ENCODE measurements at places on chromosomes 11 and 22.
A peak's percentile ranks its signal among the peaks of the same experiment; 100 is the strongest.

- DNase-seq = no peak
These were observed 39.8 kb downstream of the C11orf58 start for GRCh38 chr11:16778286-16778685.

DNA sequence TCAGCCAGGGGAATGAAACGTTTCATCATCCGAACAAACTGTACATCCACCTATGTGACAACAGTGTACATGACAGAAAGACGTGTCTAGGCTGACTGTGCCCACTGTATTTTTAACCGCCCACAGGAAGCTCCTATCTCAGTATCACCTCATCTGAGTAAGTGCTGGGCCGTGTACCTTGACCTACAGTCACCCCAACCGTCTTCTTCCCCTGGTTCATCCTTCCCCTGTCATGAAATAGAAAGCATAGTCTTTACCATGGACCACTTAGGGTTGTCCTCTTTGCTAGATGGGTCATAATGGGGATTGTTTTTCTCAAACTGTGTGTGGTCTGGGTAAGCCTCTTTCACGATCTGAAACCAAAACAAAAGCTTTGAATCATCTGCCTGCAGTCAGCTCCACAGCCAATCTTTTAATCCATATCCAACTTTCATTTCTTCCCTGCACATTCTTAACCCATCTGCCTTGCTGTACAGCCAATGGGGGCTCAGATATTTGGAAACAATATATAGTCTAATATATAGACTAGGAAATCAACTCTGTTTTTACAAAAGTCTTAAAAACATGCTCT is 4.2 kb downstream of the THYN1 start:
- no peak for DNase-seq

DNA sequence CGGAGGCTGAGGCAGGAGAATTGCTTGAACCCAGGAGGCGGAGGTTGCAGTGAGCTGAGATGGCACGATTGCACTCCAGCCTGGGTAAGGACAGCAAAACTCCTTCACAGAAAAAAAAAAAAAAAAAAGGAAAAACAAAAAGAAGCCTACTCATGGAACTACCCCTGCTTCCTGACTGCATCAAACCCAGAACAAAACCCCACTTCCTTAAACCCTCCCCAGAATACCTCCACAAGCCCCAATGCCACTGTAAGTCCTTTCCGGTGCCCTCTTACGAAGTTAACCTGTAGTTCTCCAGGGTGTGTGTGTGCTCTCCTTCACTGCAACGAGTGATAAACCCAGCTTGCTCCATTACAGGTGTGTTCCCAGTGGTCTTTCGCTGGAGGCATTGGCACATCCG is 8.6 kb upstream of the TOLLIP start:
- DNase-seq = no peak

DNA sequence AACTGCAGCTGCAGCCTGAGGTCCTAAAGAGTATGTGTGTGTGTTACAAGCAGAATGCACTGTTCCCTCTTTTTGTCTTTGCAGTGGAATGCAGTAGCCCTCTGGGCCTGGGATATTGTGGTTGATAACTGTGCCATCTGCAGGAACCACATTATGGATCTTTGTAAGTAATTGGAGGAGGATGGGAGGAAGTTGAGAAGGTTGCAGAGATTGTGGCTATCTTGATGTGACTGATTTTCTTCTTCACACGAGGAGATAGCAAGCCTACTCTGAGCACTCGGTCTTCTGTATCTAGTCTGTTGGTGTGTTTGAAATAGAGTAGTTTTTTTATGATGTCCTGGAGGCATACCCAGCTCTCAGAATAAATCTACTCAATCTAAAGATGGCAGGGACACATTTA is 2.3 kb downstream of the RBX1 start:
- no peak for DNase-seq

DNA sequence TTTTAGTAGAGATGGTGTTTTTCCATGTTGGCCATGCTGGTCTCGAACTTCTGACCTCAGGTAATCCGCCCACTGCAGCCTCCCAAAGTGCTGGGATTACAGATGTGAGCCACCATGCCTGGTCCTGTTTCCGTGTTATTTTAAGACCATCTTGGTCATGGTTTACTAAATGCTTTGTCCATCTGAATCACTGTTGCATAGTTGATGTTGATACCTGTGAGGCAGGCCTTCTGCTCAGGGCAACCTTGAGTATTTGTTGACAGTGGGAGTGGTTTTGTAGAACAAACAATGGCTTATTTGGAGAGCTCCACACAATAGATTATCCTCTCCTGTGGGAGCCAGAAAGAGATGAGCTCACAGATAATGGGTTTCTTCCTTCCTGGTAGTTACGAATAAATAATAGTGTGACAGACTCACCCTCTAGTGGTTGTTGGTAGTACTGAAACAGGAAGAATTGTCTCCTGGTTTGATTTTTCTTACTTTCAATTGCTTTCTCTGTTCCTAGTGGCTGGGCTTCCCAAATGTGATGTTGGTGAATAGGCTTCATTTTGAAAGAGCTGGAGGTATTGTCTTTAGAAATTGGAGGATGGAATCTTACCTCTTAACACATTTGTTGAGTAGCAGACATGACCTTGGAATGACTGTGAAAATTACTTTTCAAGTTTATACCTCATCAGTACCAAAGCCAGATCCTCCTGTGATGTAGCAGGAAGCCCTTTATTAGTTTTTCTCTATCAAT is 39.0 kb downstream of the CTNND1 start:
- no peak for DNase-seq

- DNase-seq = no peak
These were observed 25.7 kb upstream of the CDC42EP2 start for GRCh38 chr11:65288706-65289536.

- no peak for DNase-seq
These were observed 70.5 kb downstream of the RPUSD4 start for GRCh38 chr11:126140926-126141280.

DNA sequence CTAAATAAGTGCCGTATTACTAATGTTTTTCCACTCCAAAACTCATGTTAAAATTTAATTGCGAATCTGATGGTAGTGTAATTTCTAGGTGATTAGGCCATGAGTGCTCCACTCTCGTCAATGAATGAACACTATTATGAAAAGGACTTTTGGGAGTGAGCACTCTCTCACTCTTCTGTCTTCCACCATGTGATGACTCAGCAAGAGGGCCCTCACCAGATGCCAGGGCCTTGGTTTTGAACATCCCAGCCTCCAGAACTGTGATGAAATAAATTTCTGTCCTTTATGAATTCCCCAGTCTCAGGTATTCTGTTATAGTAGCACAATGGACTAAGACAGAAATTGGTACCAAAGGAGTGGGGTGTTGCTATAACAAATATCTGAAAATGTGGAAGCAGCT is 8.1 kb downstream of the JRKL start:
- no peak for DNase-seq

- no peak for DNase-seq
These were observed 68.3 kb downstream of the CTTN start for GRCh38 chr11:70466596-70466995.

DNA sequence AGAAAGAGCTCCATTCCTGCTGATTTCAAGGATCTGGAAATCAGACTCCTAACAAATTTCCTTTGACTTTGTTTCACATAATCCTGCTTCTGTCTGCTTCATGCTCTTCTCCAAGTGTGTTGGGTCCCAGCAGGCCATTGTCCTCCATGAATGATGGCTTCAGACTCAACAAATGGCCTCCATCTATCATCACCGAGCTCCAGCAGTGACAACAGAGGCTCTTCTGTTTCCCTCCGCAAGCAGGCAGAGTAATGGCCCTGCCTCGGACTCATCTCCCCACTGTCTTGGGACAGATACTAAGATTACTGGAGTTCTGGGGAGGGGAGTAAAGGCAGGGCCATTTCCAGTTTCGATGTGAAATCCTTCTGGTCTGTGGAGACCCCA is 127.3 kb downstream of the TENM4 start:
- no peak for DNase-seq

GRCh38 chr22:29509298-29509697 is 29.3 kb downstream of the NEFH start:
- DNase-seq = no peak

DNA sequence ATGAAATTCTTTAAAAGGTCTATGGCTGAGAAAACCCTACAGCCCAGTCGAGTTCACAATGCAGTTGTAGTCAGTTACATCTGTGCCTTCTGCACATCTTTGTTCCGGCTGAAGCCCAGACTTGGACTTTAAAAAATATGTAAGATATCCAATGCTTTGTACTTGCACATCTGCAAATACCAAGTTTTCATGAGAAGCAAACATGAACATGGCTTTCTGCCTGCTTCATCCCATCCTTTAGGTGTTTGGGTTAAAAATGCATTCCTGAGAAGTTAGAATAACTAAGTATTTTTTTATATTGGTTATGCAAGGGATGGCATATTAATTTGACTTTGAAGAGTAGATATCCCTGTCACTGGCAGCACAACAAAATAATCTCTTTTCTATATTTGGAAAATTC is 528.4 kb downstream of the METTL15 start:
- DNase-seq = no peak

GRCh38 chr11:75577207-75577606 is 15.2 kb downstream of the SERPINH1 start:
- DNase-seq = peak; percentile 39

DNA sequence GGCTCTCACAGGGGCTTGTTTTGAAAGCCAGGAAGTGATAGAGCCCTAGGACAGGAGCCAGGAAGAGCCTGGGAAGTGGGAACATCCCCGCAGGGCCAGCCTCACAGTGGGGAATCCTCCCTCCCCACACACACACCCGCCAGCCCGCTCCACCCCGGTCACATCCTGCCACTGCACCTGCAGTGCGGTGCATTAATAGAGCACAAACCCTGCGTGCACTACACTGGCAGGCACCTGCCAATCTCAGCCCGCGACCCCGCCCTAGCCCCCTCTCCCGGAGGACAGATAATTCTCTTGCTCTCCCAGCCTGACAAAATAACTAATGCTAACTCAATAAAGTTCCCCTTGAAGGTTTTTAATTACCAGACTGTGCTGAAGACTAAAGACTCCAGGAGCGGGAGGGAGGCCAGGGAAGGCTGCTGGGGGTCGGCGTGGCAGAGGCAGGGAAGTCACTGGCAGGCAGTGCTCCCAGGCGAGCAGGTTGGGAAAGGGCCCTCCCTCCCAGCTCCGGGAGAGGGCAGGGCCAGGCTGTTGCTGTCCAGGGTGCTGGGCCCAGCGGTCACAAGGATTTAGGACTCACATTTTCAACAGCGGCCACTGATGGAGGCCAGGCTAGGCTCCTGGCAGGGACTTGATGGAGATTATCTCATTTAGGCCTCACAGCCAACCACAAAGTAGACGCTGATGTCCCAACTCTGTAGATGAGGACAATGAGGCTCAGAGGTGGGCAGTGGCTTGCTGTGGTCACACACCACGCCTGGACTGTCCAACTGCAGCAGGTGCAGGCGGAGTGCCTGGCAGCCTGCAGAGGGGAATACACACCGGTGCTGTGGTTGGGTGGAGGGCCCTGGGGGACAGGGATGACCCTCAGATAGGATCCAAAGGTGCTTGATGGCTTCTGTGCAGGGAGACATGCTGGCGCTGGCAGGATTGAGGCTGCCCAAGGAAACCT is 23.9 kb upstream of the TCF20 start:
- DNase-seq = no peak

GRCh38 chr11:76327756-76328388 is 53.1 kb downstream of the THAP12 start:
- DNase-seq = no peak

DNA sequence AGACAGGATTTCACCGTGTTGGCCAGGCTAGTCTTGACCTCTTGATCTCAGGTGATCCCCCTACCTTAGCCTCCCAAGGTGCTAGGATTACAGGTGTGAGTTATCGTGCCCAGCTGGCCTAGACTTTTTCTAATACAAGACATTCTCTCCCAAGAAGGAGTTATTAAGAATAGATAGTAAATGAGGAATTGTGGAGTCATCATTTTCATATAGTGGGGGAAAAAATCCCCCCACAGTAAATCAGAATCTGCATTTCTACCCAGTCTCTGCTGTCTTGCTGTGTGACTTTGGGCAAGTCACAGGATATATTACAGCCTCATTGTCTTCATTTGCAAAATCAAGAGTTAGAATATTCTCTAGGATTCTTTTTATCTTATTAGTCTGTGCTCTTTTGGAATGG is 21.6 kb downstream of the SLC6A5 start:
- DNase-seq = no peak

GRCh38 chr11:1858154-1858553 is 5.3 kb downstream of the LSP1 start:
- no peak for DNase-seq

GRCh38 chr11:75301131-75301530 is 50.3 kb downstream of the ARRB1 start:
- no peak for DNase-seq

GRCh38 chr11:126322996-126323395 is 19.1 kb downstream of the DCPS start:
- no peak for DNase-seq

- no peak for DNase-seq
These were observed 489 bp downstream of the NUP98 start for GRCh38 chr11:3796801-3797328.

GRCh38 chr11:96357794-96358193 is 14.8 kb upstream of the MAML2 start:
- no peak for DNase-seq

- no peak for DNase-seq
These were observed 65.3 kb downstream of the ARL14EP start for GRCh38 chr11:30387891-30388861.

- DNase-seq = no peak
These were observed 20.9 kb downstream of the OOSP3 start for GRCh38 chr11:59899532-59899931.

GRCh38 chr11:9982127-9982795 is 311.8 kb downstream of the SBF2 start:
- no peak for DNase-seq

GRCh38 chr11:12188548-12189317 is 78.3 kb downstream of the MICAL2 start:
- no peak for DNase-seq

GRCh38 chr11:9853929-9854552 is 190.2 kb downstream of the SWAP70 start:
- no peak for DNase-seq

GRCh38 chr11:72737336-72737735 is 14.9 kb downstream of the ARAP1 start:
- no peak for DNase-seq

DNA sequence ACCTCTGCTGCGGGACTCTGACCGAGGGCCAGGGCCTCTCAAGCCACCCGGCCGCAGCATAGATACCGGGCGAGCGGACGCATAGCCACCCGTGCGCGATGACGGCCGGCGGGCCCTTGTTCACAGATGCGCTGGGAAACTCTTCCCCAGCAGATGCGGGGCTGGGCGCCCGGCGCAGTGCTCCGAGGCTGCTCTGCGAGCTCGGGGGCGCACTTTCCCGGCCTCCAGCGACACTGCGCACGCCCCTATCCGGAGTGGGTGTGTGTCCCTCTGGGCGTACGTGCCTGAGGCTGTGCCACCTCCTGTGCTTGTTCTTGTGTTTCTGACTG is 104.7 kb upstream of the E2F8 start:
- no peak for DNase-seq

GRCh38 chr11:131979364-131979763 is 608.9 kb downstream of the NTM start:
- DNase-seq = no peak

- no peak for DNase-seq
These were observed 35.4 kb upstream of the CEP295 start for GRCh38 chr11:93626038-93626437.

GRCh38 chr11:104073950-104074705 is 37.7 kb downstream of the DDI1 start:
- no peak for DNase-seq

GRCh38 chr11:24043842-24044241 is 453.0 kb upstream of the LUZP2 start:
- no peak for DNase-seq
